ENCODE measurements at places on chromosomes 16 and 17.

DNA sequence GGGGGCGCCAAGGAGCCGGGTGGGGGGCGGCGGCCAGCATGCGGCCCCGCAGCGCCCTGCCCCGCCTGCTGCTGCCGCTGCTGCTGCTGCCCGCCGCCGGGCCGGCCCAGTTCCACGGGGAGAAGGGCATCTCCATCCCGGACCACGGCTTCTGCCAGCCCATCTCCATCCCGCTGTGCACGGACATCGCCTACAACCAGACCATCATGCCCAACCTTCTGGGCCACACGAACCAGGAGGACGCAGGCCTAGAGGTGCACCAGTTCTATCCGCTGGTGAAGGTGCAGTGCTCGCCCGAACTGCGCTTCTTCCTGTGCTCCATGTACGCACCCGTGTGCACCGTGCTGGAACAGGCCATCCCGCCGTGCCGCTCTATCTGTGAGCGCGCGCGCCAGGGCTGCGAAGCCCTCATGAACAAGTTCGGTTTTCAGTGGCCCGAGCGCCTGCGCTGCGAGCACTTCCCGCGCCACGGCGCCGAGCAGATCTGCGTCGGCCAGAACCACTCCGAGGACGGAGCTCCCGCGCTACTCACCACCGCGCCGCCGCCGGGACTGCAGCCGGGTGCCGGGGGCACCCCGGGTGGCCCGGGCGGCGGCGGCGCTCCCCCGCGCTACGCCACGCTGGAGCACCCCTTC lies 484 bp downstream of the FZD2 start:
- no peak for DNase-seq

DNA sequence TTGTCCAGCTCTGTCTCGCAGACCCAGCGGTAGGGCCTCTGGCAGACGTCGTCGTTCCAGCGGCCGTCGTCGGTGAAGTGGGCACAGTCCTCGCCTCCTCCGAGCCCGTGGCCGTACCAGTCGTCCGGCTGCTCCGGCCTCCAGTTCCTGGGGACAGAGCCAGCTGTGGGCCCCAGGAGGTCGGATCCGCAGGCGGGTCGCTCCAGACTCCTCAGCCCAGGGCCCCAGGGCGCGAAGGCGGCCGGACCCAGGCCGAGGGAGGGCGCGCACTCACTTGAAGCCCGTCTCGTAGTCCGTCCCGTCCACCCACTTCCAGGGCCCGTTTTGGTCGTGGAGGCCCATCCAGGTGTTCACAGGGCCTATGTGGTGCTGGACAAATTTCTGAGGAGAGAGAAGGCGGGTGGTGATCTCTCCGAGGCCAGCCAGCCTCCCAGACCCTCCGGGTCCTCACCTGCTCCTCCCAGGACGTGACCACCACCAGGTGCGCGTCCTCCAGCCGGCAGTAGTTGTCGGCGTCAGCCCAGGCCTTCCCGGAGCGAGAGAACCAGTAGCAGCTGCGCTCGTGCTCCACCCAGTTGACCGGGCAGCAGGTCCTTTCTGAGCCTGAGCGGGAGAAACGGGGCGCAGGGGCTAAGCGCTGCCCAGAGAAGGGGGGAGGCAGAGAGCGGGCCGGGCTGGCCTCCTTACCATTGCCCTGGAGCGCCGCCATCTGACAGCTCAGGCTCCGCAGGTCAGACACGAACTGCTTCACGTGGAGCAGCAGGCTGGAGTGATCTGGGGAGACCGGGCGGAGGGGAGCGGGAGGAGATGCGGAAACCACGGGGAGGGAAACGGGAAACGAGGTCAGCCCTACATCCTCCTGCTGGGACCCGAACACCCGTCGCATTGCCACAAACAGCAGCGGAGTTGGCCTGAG lies 5.2 kb downstream of the ASGR1 start:
- peak; percentile 10 for DNase-seq

DNA sequence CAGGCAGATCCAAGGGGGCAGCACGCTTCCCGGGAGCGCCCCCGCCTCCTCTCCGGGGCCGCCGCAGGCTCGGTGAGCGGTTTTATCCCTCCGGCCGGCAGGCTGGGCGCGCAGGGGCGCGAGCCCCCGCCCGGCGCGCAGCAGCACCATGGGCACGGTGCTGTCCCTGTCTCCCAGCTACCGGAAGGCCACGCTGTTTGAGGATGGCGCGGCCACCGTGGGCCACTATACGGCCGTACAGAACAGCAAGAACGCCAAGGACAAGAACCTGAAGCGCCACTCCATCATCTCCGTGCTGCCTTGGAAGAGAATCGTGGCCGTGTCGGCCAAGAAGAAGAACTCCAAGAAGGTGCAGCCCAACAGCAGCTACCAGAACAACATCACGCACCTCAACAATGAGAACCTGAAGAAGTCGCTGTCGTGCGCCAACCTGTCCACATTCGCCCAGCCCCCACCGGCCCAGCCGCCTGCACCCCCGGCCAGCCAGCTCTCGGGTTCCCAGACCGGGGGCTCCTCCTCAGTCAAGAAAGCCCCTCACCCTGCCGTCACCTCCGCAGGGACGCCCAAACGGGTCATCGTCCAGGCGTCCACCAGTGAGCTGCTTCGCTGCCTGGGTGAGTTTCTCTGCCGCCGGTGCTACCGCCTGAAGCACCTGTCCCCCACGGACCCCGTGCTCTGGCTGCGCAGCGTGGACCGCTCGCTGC lies 832 bp downstream of the CDK5R1 start:
- DNase-seq: no peak

GRCh38 chr16:4401094-4401501 lies 15.3 kb downstream of the CORO7 start:
- no peak for DNase-seq

DNA sequence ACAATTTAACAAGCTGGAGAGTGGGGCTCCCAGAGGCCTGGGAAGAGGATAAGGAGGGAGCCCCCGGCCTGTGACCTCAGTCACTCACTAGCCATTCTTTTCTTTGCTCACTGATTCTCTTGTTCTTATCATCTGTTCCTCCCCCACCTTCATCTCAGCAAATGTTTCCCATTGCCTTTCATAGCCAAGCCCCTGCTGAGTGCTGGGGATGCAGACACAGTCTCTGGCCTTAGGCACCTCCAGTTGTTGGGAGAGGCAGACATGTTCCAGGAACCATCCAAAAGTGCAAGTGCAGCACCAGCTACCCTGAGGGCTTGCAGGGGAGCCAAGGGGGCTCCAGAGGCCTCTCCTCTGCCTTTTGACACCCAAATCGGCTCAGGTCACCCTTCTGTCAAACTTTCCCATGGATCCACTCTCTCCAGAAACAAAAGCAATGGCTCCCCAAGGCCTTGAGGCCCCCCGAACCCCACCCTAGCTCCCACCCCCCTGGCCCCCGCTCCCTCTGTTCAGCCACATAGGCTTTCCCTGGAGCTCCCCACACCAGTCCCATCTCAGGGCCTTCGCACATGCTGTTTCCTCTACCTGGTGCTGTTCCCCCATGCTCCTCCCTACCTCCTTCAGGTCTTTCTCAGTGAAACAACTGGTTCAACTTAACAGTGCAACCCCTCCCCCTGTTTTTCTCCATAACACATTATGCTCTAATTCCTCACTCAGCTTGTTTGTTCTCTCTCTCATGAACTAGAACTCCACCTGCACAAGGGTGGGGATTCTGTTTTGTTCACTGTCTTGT lies 14.9 kb upstream of the KCNJ12 start:
- no peak for DNase-seq

All from hematopoietic multipotent progenitor cell treated with erythropoietin and hydrocortisone succinate and interleukin-3 and kit ligand, for 15 days (in vitro differentiated cells).